ENCODE measurements at places on chromosomes 5 and 9. TPM values are rescaled to one million over a fixed set of nuclear protein-coding genes. Genes with fewer than 3 reads are reported as not detected.

GRCh38 chr9:78131969-78132700 is 100.5 kb upstream of the GNAQ start:
- DNase-seq, result no peak

Gene TGFBI
- 204 TPM for polyA plus RNA-seq

Gene ZBTB6
- 15.1 TPM for polyA plus RNA-seq

Gene HK3
- 0.18 TPM for polyA plus RNA-seq

Data from left kidney (tissue), 8 donors.